ENCODE measurements at places on chromosomes 12 and 14. TPM values are rescaled to one million over a fixed set of nuclear protein-coding genes. Genes with fewer than 3 reads are reported as not detected.
A peak's percentile ranks its signal among the peaks of the same experiment; 100 is the strongest.

DNA sequence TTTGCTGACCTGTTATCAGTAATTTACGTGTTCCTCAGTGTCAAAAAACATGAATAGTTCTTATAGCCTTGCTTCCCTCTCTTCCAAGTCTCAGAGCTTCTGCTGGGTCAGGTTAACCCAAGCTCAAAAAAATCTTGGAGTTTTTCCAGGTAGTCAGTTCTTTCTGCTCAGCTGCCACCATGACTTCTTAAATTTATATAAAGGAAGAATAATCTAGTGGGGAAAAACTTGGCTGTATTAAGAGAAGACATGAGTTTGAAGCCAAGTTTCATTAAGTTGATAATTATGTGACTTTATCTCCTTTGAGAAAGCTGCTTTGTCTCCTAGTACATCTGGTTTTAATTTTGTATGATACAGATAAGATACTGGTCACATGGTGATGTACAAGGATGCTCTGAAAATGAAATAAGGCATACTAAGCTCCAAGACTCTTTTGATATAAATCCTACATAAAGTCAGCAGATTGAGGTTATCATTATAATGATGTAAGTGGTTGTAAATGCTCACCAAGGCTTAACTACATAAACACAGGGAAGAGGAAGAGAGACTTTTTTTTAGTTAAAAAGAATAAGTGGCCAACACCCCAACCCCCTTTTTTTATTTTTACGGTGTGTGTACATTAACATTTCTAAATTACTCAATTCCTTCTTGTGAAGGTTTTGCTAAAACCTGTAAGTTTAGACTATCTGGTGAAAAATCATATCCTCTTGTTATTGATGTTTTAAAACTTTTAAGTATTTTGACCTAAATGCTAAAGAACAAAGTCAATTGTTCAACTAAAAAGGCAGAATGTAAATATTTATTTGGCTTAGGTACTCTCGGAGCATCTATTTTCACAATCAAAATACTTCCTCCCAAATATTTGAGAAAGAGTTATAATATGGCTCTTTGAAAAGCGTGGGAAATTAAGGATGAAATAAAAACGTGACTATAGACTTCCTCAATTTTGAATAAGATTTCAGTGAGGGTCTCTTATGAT lies 84.1 kb upstream of the SLC38A2 start:
- H3K4me1 ChIP-seq = peaks cover 66% of the 10 kb centered on the region
- DNase-seq = peak; percentile 12
- H3K27ac ChIP-seq = peak overlapping the region; percentile 73
- peak overlapping the region; percentile 70 for H3K4me3 ChIP-seq
- H3K27me3 ChIP-seq = no peaks in the 10 kb centered on the region

The CLEC14A gene
- total RNA-seq = not detected

GRCh38 chr14:65290830-65291229 lies 121.7 kb upstream of the FUT8 start:
- H3K4me1 ChIP-seq = peaks cover 52% of the 10 kb centered on the region
- H3K27me3 ChIP-seq = no peaks in the 10 kb centered on the region
- H3K4me3 ChIP-seq = peak overlapping the region; percentile 59
- peak; percentile 71 for DNase-seq

GRCh38 chr12:66531766-66532165 lies 147.1 kb downstream of the GRIP1 start:
- H3K36me3 ChIP-seq = no peaks in the 10 kb centered on the region
- no peaks in the 10 kb centered on the region for H3K27me3 ChIP-seq
- H3K4me3 ChIP-seq = no peak overlapping the region
- H3K4me1 ChIP-seq = no peaks in the 10 kb centered on the region
- DNase-seq = no peak

The AQP5 gene
- not detected for total RNA-seq

DNA sequence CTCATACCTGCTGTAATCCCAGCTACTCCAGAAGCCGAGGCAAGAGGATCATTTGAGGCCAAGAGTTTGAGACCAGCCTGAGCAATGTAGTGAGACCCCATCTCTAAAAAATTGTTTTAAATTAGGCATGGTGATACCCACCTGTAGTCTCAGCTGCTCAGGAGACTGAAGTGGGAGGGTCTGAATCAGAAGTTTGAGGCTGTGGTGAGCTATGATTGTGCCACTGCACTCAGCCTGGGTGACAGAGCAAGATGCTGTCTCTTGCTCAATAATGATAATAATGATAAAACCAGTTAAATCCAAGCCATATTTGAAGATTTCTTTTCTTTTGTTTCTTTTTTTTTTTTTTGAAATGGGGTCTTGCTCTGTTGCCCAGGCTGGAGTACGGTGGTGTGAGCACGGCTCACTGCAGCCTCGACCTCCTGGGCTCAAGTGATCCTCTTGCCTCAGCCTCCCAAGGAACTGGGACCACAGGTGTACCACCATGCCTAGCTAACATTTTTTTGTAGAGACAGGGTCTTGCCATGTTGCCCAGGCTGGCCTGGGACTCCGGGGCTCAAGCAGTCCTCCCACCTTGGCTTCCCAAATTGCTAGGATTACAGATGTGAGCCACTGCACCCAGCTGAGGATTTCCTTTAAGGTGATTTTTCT lies 12.8 kb downstream of the PSMA6 start:
- no peak for DNase-seq
- H3K27ac ChIP-seq = no peak overlapping the region
- H3K4me1 ChIP-seq = peaks cover 34% of the 10 kb centered on the region
